ENCODE measurements at places on chromosomes 6 and 20.
A peak's percentile ranks its signal among the peaks of the same experiment; 100 is the strongest.

GRCh38 chr6:150068720-150069648 is at the start of gene ULBP3:
TSS of gene ULBP3 (minus strand) at chr6:150069121. CDS start at chr6:150069066, 55 bp downstream.
- peak; percentile 81 for DNase-seq

- DNase-seq, result peak; percentile 75
These were observed 52.2 kb downstream of the MARCKS start for GRCh38 chr6:113909224-113909856.

DNA sequence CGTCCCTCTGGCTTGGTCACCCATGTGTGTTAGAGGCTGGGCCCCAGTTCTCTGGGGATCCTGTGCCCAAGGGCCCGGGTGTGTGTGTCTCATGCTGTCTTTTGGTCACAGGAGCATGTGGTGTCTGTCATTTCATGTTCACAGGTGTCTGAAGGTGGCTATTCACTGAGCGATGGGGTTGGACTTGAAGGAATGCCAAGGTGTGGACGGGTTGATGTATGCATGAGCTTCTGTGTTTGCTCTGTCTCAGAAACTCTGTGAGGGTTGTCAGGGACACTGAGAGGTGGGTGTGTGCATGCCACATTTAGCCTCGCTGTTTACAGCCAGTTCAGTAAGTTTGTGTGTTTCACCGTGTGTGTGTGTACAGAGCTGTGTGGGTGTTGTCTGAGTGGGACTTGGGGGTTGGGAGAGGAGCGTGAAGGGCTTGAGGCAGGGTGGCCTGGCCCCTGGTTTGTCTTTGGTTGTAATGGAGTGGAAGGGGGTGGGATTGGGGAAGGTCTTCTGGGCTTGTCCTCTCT is 1.2 kb downstream of the DDR1 start:
- DNase-seq, result no peak

- no peak for DNase-seq
These were observed 68.2 kb downstream of the CDH22 start for GRCh38 chr20:46240065-46240464.
